Endothelial cell (in vitro differentiated cells): ENCODE measurements at places on chromosomes 12 and 14.

- no peak for DNase-seq
Observed at GRCh38 chr14:50116966-50117365, 594 bp upstream of the VCPKMT start.

- DNase-seq = no peak
Observed at GRCh38 chr12:132202929-132203721, 58.9 kb downstream of the NOC4L start.

DNA sequence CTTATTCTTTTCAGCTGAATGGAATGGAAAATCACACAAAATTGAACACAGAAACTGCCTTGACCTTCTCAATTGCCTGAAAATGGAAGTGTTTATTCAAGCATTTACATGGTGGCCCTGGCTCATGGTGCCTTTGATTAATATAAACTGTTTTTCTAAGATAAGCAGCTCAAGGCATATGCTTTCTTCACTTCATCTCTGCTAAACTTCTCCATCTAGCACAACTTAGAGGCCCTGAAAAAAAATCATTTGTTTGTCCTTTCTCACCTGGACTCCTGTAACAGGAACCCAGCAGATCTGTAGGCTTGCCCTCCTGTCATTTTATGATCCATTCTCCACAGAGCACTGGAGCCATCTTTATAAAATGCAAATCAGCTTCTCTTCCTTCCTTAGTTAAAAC is 117.5 kb upstream of the KRR1 start:
- no peak for DNase-seq

GRCh38 chr12:116969615-116970585 is 59.1 kb downstream of the FBXW8 start:
- no peak for DNase-seq

DNA sequence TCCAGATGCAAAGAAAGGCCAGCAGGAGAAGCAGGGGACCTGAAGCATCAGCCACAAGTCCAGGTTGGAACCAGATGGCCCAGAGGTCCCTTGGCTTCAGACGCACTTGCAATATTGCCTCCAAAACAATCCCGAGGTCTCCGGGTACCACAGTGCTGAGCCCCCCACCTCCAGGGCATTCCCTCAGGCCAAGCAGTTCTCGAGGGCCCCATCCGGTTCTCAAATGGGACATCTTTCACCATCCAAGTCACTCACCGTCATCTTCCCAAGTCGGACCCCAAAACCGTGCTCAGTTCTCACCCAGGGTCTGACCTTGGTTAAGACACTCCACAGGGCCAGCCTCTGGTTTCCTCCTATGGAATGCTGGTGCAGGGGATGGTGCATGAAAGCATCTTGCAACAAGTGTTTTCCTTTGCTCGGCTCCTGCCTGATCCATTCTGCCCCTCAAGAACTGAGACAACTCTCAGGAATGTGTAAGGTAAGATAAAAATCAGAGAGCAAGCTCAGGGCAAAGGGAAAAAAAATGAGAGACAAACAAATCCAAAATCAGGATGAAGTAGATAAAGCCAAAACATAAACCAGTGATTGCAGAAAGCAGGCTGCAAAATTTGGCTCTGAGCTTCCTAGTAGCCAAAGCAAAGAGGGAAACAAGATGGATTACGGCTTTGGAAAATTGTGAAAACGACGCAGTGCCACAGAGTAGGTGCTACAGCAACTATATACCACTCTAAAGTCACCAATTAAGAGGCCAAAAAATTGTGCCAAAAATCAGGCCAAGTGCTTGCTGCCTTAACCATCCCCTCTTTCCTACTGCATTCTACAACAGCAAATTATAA is 8.0 kb downstream of the NCOR2 start:
- DNase-seq = no peak
